ENCODE measurements at places on chromosomes 12 and 14. TPM values are rescaled to one million over a fixed set of nuclear protein-coding genes. Genes with fewer than 3 reads are reported as not detected.

The KRT6C gene
- not detected for total RNA-seq

The LRRC10 gene
- not detected for total RNA-seq

GRCh38 chr14:34055157-34055950, 104.5 kb upstream of the EGLN3 start:
- no peak for DNase-seq

The EDDM3A gene
- not detected for total RNA-seq

The TMBIM4 gene
- total RNA-seq = 99.3 TPM

GRCh38 chr14:26598081-26598671, 343 bp upstream of the NOVA1 start:
- DNase-seq = peak; percentile 91

DNA sequence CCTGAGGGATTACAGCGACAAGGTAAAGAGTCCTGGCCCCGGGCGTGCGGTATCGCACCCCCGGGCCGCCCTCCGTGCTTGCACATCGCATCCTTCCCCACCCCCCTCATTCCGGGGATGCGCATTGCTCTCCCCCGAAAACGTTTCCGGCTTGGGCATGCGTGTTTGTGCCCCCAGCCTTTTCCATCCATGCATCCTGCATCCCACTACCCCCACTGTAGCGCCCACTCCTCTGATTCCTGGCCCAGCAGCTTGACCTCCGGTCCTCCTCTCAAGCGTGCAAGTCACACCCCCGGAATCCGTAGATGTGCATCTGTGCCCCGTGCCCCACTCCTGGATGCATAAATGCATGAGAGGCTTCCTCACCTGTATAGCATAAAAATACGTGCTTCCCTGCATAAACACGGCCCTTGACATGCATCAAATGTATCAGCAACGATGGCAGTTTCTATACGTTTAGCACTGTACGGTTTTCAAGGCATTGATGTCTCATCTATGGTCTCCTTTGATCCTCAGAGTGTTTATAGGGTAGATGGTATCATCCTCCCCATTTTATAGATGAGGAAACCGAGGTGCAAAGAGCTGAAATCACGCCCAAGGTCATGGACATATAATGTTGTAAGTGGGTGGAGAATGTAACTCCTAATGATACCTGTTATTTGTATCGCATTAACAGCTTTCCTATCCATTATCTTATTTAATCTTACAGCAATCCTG, 484 bp downstream of the RIC8B start:
- DNase-seq = no peak
